Glomerular endothelial cell (primary cell): ENCODE measurements at places on chromosomes 3 and 15. TPM values are rescaled to one million over a fixed set of nuclear protein-coding genes. Genes with fewer than 3 reads are reported as not detected.
A peak's percentile ranks its signal among the peaks of the same experiment; 100 is the strongest.

DNA sequence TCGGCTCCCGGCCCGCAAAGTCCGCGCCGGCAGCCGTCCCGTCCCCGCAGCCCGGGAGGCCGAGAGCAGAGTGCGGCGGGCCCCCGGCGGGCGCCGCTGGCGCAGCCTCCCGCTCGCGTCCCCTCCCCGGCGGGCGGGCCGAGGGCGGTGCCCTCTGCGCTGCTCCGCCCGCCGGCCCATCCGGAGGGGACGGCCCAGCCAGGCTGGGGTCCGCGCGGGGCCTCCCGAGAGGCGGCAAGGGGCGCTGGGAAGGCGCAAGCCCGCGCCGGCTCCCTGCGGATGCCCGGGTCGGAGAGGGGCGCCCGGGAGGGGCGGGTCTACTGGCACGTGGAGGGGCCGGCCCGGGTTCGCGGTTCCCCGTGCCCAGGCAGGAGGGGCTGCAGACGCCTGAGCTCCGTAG, at the start of the genes CLCN2 and POLR2H:
TSS of gene CLCN2 (minus strand) at position 74 of the 400 bp plus-strand sequence. CDS start 126 bp downstream, outside the sequence.
TSS of gene POLR2H (plus strand) at position 179 of the 400 bp plus-strand sequence. CDS start 1,783 bp downstream, outside the sequence.
- DNase-seq = no peak

DNA sequence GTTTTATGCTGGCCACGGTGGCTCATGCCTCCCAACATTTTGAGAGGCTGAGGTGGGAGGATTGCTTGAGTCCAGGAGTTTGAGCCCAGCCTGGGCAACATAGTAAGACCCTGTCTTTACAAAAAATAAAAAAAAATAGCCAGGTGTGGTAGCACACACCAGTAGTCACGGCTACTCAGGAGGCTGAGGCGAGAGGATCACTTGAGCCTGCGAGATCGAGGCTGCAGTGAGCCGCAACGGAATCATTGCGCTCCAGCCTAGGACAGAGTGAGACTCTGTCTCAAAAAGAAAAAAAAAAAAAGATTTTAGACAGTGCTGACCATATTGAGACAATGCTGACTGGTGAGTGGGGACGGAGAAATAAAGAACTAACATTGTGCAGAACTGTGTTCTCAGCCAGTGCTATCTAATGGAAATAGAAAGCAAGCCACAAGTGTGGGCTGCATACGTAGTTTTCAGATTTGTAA, 67.2 kb downstream of the ST6GAL1 start:
- DNase-seq = no peak

DNA sequence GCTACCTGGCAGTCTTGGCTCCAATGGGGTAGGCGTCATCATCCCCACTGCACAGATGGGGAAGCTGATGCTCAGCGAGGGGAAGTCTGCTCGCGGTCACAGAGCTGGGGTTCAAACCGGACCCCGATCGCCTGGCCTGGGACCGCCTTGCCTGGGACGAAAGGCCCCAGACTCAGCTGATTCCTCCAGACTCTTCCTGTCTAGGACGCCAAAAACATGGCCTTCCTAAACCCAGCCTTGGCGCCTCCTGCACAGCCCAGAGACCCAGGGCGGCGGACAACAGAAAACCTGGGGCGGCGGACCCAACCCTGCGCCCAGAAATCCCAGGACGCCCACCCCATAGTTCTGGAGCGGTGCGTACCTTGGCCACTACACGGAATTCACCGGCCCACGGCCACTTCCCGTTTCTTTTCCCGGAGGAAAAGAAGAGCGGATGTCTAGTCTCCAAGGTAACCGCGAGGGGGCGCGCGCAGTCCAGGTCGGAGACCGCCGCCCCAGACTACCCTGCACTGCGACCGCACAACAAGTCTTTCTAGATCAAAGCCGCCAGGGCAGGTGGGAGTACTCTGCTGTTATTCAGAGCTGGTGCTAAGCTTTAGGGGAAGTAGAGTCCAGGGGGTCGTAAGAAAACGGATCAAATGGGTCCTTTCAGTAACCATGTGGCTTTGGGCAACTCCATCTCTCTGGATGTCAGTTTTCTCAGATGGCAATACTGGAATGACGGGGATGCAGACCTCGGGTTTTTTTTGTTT, 4.9 kb upstream of the IL17RD start:
- DNase-seq = no peak

GRCh38 chr15:38695249-38696108, 130.9 kb upstream of the RASGRP1 start:
- no peak for DNase-seq

DNA sequence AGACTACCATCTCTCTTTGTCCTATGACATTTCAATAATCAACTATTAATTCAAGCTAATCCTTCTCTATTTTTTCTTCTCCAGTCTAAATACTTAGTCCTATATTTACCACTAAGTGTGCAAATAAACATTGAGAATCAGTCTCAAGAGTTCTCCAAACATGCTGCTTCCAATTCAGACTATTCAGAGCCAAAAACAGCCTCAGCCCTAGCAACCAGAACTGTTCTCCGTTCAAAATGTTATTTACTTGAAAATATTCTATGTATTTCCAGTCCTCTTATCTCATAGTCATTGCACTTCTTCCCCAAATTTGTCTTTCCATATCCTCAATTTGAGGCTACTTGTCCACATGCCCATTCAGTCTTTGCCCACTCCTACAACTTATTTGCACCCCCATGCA, 805.5 kb downstream of the IGSF11 start:
- no peak for DNase-seq

- no peak for DNase-seq
These were observed 347.7 kb upstream of the TGFBR2 start for GRCh38 chr3:30258426-30259392.

DNA sequence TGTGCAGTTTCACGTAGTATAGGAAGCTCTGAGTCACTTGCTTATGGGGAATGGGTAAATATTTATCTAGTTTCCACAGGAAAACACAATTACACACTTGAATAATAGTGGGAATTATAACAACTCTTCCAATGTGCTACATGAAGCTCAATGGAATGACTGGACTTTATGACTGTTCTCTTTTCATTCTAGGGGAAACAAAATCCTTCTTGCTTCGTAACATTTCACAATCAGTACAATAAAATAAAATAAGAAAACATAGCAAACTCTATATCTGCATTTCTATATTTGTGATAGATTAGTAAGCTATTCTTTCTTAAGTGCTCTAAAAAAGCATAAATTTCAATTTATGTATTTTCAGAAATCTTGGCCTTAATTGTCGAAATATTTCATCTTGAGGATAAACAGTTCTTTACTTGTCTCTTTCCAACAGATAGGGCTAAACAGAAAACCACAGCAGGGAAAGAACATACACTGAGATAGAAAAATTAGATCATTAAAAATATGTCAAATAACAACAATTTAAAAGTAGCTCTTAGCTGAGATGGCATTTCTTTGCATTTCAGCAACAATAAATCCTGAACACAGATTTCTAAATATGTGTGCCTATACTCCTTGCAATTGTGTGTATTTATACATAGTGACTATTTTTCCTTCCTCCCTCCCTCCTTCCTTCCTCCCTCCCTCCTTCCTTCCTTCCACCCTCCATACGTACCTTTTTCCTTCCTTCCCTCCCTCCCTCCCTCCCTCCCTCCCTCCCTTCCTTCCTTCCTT, 395.5 kb upstream of the KCNMB2 start:
- peak; percentile 71 for DNase-seq

DNA sequence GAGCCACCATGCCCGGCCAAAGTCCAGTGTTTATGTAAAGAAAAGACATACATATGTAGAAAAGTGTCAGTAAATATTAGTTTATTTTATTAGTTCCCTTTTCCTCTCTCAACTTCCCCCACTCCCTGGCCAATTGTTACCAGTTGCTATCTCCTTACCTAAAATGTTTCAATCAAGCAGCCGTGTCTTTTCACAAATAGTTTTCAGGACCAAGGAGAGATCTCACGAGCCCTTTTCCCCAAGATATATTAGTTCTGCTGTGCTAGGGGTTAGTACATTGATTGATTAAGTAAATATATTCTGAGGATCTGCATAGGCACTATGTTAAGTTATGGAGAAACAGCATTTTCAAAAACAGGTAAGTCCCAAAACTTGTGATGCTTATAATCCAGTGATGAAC, 87.4 kb downstream of the ZIC4 start:
- DNase-seq = no peak

DNA sequence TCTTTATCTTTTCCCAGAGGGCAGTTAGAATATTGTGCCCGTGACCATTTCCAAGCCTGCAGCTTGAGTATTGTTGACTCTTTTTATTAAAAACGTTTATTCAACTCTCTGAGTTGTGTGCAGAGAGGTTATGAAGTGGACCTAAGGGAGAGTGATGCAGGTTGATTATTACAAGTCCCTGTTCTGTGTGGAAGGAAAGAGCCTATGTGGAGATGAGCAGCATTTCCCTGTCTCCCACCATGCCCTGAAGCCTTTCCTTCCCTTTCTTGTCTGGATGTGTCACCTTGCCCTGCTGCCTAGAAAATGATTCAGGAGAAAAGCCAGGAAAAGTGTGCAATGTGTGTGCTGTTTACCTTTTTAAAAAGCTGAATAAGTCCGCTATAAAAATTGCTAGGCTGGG, 19.4 kb downstream of the ZPLD1 start:
- no peak for DNase-seq

The ACTRT3 gene
- 2.8 and 3.4 TPM in 2 replicates for total RNA-seq

The C3orf70 gene
- total RNA-seq = 2.4 and 2.7 TPM in 2 replicates

The CLRN1 gene
- total RNA-seq = not detected in 2 replicates

The FBXW12 gene
- total RNA-seq = not detected in 2 replicates
